Tibial nerve (tissue), 4 donors: ENCODE measurements at places on chromosomes 2 and 18.

GRCh38 chr2:11685906-11686470 lies 16.0 kb upstream of the NTSR2 start:
- no peak overlapping the region for H3K4me3 ChIP-seq

- peaks cover 16% of the 10 kb centered on the region for H3K4me1 ChIP-seq
- H3K27me3 ChIP-seq = peaks cover 53% of the 10 kb centered on the region
- no peaks in the 10 kb centered on the region for H3K36me3 ChIP-seq
These were observed 954 bp downstream of the RAPGEF4 start for GRCh38 chr2:172736424-172737174.

- H3K4me1 ChIP-seq = no peaks in the 10 kb centered on the region
- H3K36me3 ChIP-seq = no peaks in the 10 kb centered on the region
- H3K4me3 ChIP-seq = no peak overlapping the region
- DNase-seq = no peak
These were observed 803.3 kb upstream of the CELF4 start for GRCh38 chr18:38368886-38369285.

GRCh38 chr2:188964976-188965546 lies 9.1 kb upstream of the COL3A1 start:
- H3K36me3 ChIP-seq = no peaks in the 10 kb centered on the region
- H3K27ac ChIP-seq = no peak overlapping the region
- no peaks in the 10 kb centered on the region for H3K27me3 ChIP-seq
- no peak for DNase-seq
- H3K4me1 ChIP-seq = peaks cover 43% of the 10 kb centered on the region

DNA sequence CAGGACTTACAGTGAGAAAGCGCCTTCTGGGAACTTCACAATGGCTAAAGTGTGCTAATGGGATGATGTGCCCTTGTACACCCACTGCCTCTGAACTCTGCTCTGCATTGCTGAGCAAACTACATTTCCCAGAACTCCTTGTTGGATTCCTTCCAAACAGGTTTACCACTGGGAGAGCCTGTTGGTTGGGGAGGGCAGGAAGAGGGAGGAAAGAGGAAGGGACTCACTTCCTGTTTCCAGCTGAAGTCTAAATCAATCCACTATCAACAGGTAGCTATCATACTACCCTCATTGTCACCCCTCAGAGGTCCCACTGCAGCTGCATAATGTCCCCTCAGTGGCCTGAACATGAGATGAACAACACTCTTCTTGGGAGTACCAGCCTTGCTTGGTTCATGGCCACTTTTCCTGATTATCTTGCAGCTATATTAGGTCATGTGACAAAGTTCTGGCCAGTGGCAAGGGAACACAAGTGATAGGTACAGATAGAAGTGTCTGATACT lies 109.7 kb downstream of the MSH2 start:
- no peak overlapping the region for H3K4me3 ChIP-seq
- H3K27me3 ChIP-seq = no peaks in the 10 kb centered on the region
- DNase-seq = no peak
- H3K36me3 ChIP-seq = no peaks in the 10 kb centered on the region

DNA sequence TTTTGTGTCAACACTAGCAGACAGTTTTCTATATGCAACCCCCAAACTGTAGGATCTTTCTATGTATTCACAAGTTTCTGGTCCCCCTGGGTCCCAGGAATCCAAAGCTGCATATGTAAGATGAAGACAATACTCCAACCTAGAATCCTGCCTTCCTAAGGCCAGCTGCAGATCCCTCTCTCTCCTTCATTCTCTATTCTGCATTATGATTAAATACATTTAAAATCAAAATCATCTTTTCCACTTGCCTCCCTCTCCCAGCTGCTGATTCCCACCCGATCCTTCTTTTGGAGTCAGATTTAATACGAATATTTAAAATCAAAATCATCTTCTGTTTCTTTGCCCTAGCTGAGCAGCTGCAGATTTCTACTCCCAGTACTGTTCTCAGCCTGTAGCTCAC lies 783.0 kb upstream of the ZEB2 start:
- DNase-seq = no peak
- no peaks in the 10 kb centered on the region for H3K36me3 ChIP-seq
- H3K4me1 ChIP-seq = peaks cover 9% of the 10 kb centered on the region
- no peak overlapping the region for H3K4me3 ChIP-seq
- H3K27ac ChIP-seq = no peak overlapping the region

- no peaks in the 10 kb centered on the region for H3K4me1 ChIP-seq
- peak; percentile 10 for DNase-seq
- no peaks in the 10 kb centered on the region for H3K27me3 ChIP-seq
- H3K36me3 ChIP-seq = no peaks in the 10 kb centered on the region
- no peak overlapping the region for H3K4me3 ChIP-seq
- H3K27ac ChIP-seq = peak overlapping the region; percentile 47
These were observed 934.1 kb upstream of the KLHL29 start for GRCh38 chr2:22450831-22451230.

DNA sequence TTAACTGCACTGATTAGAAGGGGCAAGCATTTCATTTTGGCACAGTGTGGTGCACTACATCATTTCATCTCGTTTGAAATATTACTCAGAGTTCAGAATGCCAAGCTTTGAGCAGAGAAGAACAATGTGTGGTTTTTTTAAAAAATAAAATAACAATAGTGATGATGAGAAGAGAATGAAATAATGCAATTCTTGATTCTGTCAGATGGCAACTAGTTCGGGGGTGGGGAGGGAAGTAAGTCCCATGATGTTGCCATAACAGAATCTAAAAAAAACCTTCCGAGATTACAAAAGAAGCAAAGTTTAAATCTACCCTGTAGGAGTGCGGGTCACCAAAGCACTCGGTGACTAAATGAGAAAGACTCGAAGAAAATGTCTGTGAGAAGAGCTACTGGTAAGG lies 490.4 kb downstream of the NR4A2 start:
- DNase-seq = no peak
- no peaks in the 10 kb centered on the region for H3K27me3 ChIP-seq
- no peak overlapping the region for H3K4me3 ChIP-seq
- H3K36me3 ChIP-seq = no peaks in the 10 kb centered on the region
- no peak overlapping the region for H3K27ac ChIP-seq

- H3K4me1 ChIP-seq = no peaks in the 10 kb centered on the region
- peak overlapping the region; percentile 49 for H3K4me3 ChIP-seq
- DNase-seq = peak; percentile 53
- H3K27me3 ChIP-seq = no peaks in the 10 kb centered on the region
- H3K36me3 ChIP-seq = no peaks in the 10 kb centered on the region
- peak overlapping the region; percentile 58 for H3K27ac ChIP-seq
These were observed 64.0 kb upstream of the HNRNPA3 start for GRCh38 chr2:177148477-177149154.
